ENCODE measurements at places on chromosomes 4 and X. TPM values are rescaled to one million over a fixed set of nuclear protein-coding genes. Genes with fewer than 3 reads are reported as not detected.

LDB2 gene
- total RNA-seq, result 1.5 TPM

ANOS1 gene
- 23.1 TPM for total RNA-seq

NLRP2B gene
- not detected for total RNA-seq

PDS5A gene
- total RNA-seq, result 61.3 TPM

MAGT1 gene
- total RNA-seq, result 66.6 TPM

ARHGAP6 gene
- 0.48 TPM for total RNA-seq

COL25A1 gene
- total RNA-seq, result 0.45 TPM

ARHGAP36 gene
- total RNA-seq, result not detected

HEPH gene
- total RNA-seq, result 0.50 TPM

GAB1 gene
- total RNA-seq, result 52.2 TPM

GPR78 gene
- total RNA-seq, result 1.2 TPM

Measured in chondrocyte (in vitro differentiated cells).